CD4-positive, alpha-beta T cell treated with Interleukin-4 for 4 hours (primary cell): ENCODE measurements at places on chromosomes 3 and 15.

DNA sequence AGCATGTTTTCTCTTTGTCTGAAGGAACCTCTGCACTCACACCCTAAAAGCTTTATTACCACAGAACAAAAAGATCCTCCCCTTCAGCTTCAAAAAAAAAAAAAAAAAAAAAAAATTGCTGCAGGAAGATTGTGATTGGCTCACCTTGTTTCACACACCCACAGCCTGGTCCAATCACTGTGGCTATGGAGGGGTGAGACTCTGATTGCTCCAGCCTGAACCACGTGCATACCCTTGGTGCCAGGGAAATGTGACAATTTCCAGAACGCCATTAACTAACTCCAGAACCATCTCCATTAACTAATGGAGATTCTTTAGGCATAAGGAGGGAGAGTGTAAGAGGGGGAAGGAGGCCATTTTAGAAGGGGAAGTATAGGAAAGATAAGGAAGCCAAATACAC is 106.5 kb upstream of the CRBN start:
- DNase-seq, result no peak

DNA sequence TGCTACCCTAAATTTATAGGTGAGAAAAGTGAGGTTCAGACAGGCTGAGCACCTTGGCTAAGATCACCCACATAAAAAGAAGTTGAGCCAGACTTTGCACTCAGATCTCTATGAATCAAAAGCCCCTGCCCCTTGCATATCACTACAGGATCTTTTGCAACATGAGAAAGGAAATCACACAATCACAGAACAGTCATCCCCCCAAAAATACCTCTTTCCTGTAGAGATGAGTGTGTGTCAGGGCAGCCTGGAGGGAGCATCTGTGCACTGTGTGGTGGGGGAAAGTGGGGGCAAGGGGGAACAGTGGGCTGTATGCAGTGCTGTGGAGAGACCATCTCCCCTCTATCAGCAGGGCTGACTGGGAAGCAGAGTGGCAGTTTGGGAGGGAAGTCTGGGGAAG is 46.6 kb downstream of the EPHB3 start:
- DNase-seq, result peak; percentile 44

DNA sequence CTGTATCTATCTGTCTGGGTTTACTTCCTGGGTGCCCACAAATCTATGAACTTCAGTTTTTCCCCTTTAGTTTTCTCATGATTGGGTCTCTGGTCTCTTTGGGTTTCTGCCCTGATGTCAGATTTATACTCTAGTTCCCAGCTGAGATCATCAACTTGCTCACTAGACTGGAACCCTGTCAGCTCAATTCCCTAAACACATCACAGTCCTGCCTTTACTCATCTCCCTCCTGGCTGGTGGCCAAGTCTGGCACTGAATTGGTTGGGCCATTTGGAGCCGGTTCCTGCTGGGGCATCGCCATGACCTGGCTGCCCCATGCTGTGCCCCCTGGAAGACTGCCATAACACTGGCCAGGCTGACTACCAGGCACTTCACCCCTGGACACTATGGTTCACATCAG is 345.3 kb downstream of the CHST2 start:
- no peak for DNase-seq

- no peak for DNase-seq
Observed at GRCh38 chr15:76480267-76480666, 143.7 kb downstream of the ISL2 start.

DNA sequence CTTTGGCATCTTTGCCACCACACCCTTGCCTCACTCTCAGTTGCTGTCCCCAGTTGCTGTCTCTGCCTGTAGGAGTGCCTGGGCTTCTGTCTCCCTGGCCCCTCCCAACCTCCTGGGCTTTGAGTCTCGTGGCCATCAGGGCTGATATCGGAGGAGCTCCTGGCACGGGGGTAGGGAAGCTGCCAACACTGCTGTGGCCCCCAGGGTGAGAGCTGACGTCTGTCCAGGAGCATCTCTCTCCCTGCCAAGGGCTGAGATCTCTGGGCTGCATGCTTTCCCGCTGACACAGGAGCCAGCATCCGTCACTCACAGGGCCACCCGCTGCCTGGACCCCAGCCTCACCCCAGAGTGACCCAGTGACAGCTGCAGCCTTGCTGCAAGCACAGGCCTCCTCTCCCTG is 47.4 kb downstream of the EXOG start:
- DNase-seq, result no peak

DNA sequence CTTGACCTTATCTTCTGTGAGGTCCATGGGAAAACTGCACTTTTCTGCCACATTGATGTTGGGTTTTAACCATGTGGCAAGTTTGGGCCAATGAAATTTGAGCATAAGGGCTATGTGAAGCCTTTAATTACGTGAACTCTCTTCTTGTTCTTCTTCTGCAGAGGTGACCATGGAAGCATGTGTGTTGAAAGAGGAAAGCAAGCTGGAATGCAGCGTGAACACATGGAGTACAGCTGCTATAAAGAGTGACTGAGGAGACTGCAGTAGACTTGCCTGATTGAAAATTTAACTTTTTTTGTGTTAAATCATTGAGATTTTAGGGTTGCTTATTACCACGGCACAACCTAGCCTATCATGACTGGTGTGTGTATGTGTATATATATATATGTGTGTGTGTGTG is 347.3 kb downstream of the ZIC1 start:
- no peak for DNase-seq
